ENCODE measurements at places on chromosomes 12 and 14. TPM values are rescaled to one million over a fixed set of nuclear protein-coding genes. Genes with fewer than 3 reads are reported as not detected.

TMTC1 gene
- 12.7 TPM for total RNA-seq

- DNase-seq = no peak
These were observed 287.8 kb downstream of the NAV3 start for GRCh38 chr12:78118486-78118885.

- DNase-seq = no peak
These were observed 110.0 kb downstream of the DYRK2 start for GRCh38 chr12:67758521-67758920.

FAM181A gene
- total RNA-seq = not detected

DNA sequence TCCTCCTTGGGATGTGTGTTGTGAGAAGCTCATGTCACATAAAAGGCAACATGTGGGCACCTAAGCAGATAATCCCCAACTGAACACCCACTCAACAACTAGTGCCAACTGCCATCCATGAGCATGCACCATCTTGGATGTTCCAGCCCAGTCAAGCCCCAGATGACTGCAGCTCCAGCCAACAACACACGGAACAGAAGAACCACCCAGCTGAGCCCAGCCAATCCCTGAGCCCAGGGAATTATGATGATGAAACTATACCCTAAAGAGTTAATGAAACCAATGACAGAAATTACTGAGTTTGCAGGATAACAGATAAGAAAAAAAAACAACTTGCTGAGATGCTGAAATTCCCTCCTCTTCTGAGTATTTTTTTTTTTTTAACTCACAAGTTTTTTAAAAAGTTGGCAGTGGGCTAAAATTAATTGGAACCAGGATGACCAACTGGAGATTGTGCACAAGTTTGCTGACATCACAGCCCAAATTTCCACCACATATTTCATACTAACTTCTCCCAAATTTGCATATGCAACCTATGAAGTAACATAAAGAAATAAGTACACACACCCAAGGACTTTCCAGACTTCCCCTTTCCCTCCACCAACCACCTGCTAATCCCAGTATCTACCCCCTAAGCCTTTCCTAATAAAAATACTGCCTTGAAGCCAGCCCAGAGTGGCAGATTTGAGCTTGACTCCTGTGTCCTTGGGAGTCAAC, 124.5 kb downstream of the KSR2 start:
- DNase-seq = no peak

PPP1CC gene
- total RNA-seq = 197 TPM

MAP3K12 gene
- total RNA-seq = 11.4 TPM

COCH gene
- 0.92 TPM for total RNA-seq

- DNase-seq = no peak
These were observed 22.1 kb upstream of the AQP2 start for GRCh38 chr12:49928471-49928870.

- DNase-seq = peak; percentile 3
These were observed 77.5 kb downstream of the COX16 start for GRCh38 chr14:70281939-70282338.

DNA sequence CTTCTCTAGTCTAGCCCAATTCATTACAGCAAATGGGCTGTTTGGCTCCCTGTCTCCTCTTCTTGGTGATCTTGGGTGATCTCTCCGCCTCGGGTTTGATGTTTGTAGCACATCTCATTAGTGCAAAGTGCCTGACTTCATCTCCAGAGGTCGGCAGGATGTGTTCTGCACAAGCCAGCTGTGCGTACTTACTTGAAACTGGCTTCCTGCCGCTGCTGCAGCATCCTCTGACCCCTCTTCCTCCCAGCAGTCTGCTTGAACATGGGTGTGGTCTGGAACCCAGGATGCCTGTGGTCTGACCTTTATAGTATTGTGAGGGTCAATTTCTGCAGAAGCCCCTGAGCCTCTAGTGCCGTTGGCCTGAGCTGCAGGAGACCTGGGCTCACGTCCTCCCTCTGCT, 99.2 kb downstream of the BEGAIN start:
- no peak for DNase-seq

DNA sequence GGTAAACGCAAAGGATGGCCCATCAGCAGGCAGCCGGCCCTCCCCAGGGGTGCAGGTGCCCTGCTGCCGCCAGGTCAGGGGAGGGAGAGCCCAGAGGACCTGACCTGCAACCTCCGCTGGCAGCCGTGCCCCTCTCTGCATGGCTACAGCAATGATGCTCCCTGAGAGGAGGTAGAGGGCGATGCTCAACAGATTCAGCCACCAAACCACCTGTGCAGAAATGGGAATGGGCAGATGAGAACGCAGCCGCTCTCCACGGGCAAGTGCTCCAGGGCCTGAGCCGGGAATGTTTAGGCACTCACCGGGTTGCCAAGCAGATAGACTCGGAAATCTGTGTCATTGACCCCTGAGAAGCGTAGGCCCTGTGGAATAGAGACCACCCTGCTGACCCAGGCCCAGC, 8.7 kb upstream of the NGB start:
- DNase-seq = no peak

DNA sequence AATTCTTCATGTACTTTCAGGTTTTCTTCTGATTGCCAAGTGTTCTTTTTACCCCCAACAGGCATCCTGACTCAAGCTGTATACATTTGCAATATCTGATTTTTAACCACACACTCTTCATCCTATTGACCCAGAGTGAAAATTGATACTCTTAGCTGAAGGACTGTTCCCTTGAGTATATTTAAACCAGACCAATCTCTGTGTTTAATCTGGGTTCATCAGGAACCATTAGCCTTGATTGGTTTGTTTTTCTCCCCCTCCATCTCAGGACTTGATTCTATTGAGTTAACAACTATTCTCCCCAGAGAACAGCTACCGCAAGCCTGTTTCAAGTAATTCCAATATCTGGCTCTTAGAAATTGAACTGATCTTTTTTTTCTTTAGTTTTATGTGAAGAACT, 222.3 kb upstream of the NOVA1 start:
- DNase-seq = no peak

GRCh38 chr12:106276032-106276740, 26.3 kb upstream of the TCP11L2 start:
- DNase-seq = no peak

PLD4 gene
- total RNA-seq = not detected

GPRC5A gene
- total RNA-seq = 17.6 TPM

- no peak for DNase-seq
These were observed 2.4 kb upstream of the RAB15 start for GRCh38 chr14:64974563-64974962.

SYT1 gene
- not detected for total RNA-seq

DNA sequence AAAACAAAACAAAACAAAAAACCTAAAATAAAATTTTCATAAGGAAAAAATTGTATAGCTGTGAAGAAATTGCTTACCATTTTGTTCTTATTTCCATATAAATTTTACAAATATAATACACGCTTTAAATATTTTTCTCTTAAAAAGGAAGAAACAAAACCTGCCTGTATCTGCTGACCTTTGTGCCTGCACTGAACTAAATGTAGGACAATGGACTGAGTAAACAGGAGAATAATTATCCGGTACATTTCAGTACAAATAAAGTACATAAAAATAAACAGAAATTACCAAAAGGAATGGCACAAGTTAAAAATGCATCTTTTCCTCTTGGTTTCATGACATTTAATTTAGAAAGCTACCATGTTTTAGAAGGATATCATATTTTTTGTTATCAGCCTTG, 112.3 kb downstream of the DNAI7 start:
- DNase-seq = no peak

RNASE7 gene
- total RNA-seq = not detected

GRCh38 chr14:68755016-68755353, 37.9 kb downstream of the ZFP36L1 start:
- DNase-seq = no peak

DNA sequence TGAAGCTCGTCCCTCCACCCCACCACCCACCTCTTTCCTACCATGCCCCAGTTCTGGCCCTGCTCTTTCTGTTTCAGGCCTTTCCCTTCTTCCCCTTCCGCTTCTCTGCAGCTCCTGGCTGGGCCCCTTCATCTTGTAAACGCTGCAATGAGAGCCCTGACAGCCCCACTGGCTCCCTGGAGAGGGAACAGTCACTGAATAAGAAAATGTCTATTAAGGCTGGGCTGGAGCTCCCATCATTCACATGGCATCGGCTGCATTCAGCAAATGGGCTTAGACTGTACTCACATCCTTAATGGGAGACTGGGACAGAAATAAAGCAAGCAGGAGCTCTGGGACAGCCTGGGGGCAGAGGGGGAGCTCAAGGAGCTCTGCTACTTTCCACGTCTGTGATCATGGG, 45.2 kb upstream of the TUNAR start:
- no peak for DNase-seq

All from SK-MEL-5 (cell line).